ENCODE measurements at places on chromosomes 6 and 20.

DNA sequence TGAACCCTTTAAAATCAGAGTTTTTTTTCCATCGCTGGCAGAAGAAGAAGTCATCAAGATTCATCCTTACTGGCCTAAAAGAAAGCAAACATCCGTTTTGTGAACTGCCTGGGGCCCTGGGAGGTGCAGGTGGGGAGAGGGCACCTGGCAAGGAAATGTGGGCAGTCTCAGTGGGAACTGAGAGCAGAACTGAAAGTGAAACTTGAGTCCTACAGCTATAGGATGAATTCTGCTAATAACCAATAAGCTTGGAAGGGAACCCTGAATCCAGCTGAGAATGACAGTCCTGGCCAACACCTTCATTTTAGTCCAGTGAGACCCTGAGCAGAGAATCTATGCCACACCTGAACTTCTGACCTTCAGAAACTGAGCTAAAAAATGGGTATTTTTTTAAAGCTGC lies 130.1 kb upstream of the ASCC3 start:
- DNase-seq: no peak

DNA sequence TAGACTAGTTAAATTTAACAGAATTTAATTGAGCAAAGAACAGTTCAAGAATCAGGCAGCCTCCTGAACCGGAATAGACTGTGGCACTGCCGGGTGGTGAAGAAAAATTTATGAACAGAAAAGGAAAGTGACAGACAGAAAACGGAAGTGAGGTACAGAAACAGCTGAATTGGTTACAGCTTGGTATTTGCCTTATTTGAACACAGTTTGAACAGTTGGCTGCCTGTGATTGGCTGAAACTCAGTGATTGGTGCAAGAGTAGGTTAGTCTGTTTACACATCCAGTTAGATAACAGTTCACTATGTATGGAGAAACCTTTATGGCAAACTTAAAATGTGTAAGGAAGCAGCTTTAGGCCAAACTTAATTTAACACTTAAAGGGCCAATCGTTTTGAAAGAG lies 116.0 kb upstream of the CITED2 start:
- DNase-seq: no peak

- no peak for DNase-seq
These were observed 7.6 kb downstream of the TRPC4AP start for GRCh38 chr20:35084998-35085397.

DNA sequence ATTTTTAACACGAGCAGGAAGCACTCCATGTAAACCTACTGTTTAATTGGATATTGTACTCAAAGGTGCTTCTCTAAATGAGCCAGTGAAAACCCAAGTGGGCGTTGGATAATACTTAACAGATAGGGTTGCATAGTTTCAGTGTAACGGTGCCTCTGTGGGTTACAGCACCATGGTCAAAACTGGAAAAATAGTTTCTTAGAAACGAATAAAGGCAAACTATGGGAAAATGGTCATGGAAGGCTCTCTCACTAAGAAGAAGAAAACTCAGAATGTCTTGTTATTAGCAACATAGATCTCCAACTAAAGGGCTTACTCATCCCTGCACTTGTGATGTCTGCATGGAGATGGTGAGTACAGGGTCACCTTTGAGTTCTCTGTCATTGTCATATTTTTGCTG lies 59.1 kb upstream of the NEDD9 start:
- peak; percentile 41 for DNase-seq

DNA sequence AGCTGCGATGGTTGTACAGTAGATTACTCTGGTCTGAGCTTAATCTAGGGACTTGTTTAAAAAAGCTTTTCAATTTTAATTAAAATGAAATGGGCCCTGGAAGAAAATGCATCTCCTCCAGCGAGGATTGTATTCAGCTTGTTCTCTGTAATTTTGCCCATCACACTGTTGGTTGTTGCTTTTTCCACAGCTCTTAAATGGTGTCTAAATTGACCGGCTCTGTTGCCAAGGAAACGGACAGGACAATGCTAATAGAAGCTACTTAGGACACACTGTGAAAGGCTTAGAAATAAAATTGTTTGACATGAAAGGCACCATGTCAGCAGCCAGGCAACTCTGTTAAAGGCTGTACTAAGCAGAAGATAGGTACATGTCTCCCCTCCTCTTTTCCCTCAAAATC lies 116.7 kb upstream of the NRSN1 start:
- DNase-seq: no peak

All from GM13976 (cell line).